ENCODE measurements at places on chromosomes 16 and 17. TPM values are rescaled to one million over a fixed set of nuclear protein-coding genes. Genes with fewer than 3 reads are reported as not detected.
A peak's percentile ranks its signal among the peaks of the same experiment; 100 is the strongest.

- peak; percentile 81 for DNase-seq
Observed at GRCh38 chr16:78932355-78932943, 668.1 kb downstream of the MAF start.

The TMEM238L gene
- total RNA-seq = not detected

The SLC43A2 gene
- total RNA-seq = 25.0 TPM

The KRT9 gene
- not detected for total RNA-seq

The MIS12 gene
- 25.7 TPM for total RNA-seq

The MYOCD gene
- total RNA-seq = 0.89 TPM

DNA sequence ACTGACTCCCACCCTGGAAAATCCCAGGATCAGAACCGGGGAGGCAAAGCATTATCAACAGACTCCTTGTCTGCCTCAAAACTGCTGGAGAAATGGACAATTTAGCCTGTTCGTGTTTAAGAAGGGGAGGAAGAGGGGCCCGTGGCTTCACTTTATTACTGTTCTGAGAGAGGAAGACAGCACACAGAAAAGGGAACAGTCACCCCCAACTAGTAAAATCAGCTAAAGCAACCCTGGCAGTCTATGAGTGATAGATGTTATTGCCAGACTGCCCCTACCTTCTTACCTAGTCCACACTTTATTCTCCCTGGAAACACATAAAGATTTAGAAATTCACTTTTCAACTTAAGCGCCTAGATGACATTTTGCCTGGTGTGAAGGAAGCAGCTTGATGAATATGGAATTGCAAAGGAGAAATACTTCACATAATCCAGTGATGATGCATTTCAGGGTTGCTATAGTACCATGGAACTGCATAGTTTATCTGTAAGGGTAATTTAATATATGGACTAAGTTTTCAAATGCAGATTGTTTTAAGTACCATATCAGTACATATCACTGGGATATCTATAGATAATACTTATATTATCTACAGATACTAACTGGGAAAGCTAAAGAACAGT, 36.9 kb upstream of the TRAP1 start:
- DNase-seq = no peak

The TSR3 gene
- 106 TPM for total RNA-seq

GRCh38 chr17:42843358-42843934, 934 bp upstream of the AOC2 start:
- DNase-seq = peak; percentile 29

GRCh38 chr17:80284631-80285030, 24.0 kb downstream of the RNF213 start:
- DNase-seq = no peak

All from thyroid gland (tissue), 4 donors.